Tibial nerve (tissue), 4 donors: ENCODE measurements at places on chromosomes 6 and 20.
A peak's percentile ranks its signal among the peaks of the same experiment; 100 is the strongest.

- no peak for DNase-seq
Observed at GRCh38 chr20:1509237-1509636, 18.0 kb upstream of the SIRPB2 start.

- peak; percentile 84 for DNase-seq
Observed at GRCh38 chr20:50308513-50309279, 118.1 kb downstream of the CEBPB start.

DNA sequence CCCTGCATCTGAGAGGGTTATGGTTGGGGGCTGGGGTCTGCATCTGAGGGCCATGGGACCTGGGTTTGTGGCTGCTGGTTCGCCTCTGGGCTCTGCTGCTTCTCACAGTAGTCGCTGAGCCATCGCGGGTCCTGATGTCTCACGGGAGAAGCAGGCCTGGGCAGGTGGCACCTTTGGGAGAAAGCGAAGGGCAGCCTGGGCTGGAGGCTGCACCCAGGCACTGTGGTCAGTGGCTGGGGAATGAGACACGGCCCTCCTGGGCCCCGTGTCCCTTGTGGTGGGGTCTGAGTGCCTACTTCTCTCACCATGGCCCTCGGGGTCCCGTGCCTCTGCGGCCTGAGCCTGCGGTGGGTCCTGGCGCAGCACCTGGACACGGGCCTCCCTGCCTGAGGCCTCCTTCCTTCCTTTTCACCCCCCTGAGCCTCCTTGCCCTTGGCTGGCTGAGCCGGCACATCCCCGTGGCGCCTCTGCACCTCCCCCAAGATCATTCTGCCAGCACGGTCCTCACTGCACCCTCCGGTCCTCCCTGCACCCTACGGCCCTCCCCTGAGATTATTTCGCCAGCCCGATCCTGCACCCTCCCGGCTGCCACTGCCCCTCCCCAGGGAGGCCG is 206.0 kb downstream of the ERMARD start:
- DNase-seq: no peak

- DNase-seq: no peak
Observed at GRCh38 chr20:36792422-36792821, 18.9 kb upstream of the DSN1 start.

DNA sequence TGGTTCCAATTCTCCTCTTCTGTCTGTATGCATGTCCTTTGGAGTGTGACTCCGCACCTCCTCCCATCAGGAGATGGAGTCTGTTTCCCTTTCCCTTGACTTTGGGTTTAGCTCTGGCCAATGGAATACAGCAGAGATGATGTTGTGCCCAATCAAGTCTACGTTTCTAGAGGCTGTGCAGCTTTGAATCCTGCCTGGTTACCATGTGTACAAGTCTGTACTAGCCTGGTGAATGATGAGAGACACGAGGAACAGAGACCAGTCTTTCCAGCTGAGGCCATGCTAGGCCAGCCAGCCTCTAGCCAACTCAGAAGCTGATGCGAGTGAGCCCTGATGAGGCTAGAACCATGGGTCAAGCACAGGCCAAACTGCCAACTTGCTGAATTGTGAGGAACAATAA is 83.2 kb downstream of the LAMP5 start:
- DNase-seq: no peak

- DNase-seq: no peak
Observed at GRCh38 chr6:48881551-48881950, 581.5 kb downstream of the MMUT start.

- no peak for DNase-seq
Observed at GRCh38 chr6:43268782-43269272, 25.5 kb downstream of the TTBK1 start.

GRCh38 chr6:32216285-32216684 is 7.6 kb downstream of the NOTCH4 start:
- DNase-seq: no peak

GRCh38 chr20:41587956-41588355 is 30.2 kb downstream of the CHD6 start:
- no peak for DNase-seq

DNA sequence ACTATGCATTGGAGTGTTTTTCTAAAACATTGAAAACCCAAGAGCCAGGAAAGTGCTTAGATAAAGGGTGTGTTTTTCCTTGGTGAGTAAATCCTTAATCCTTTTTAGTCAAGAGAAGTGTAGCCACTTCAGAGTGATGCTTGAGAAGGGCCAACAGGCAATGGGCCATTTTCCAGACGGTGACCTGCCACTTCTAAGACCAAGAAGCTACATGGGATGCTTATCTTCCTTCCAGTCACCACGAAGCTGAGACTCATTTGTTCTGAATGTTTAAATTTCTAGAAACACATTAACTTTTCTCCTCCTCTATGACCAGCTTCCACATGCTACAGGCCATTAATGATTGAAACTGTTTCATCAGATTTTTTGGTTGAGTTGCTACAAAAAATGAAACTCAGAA is 34.4 kb upstream of the NHSL1 start:
- DNase-seq: no peak

DNA sequence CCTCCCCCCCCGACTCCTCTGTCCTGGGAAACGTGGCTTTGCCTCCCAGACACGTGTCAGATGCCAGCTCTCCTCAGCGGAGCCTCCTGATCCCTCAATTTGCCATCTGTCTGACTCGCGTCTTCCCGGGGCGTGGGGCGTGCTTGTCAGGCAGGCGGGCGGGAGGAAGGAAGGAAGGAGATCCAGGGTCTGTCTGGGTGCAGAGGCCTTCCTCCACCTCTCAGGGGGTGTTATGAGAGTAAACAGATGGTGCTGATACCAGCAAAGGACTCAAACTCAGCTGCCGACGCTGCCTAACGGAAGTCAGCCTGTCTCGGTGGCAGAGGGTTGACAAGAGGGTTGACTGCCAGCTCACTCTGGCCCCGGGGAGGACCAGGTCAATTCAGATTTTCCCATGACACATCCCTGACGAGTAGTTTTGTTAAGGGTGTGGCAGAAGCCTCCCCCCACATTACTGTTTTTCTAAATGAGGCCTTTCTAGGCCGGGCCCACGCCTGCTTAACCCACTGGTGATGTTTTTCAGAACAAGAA is 17.0 kb downstream of the UQCC2 start:
- DNase-seq: no peak

DNA sequence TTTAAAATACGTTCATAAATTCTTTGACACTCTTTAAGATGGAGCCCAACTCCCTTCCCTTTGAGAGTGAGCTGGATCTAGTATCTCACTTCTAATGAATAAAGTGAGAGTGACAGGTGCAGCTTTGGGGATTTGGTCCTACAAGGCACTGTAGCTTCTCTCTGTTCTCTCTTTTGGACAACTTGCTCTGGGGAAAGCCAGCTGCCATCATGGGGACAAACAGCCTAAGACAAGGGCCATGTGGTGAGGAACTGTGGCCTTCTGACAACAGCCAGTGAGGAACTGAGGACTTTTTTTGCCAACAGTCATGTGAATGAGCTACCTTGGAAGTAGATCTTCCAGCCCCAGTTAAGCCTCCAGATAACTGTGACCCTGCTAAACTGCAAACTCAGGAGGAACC is 272.8 kb upstream of the AGPAT4 start:
- DNase-seq: no peak

DNA sequence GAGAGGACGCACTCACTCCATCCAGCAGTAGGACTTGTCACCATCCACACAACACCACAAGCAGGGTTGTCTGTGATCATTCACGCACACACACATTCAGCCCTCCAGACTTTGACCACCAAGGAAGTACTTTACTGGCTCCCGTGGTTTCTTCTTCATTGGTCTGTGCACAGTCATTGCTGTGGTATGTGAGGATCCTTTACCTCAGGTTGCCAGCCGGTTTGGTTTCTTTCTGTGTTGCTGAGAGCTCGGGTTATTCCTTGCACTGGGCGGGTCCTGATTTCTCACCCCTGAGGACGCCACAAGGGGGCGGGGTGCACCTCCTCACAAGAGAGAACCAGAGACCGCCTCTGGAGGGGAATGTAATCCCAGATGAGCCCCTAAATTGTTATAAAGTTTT is 11.2 kb downstream of the SLC35A1 start:
- DNase-seq: no peak

DNA sequence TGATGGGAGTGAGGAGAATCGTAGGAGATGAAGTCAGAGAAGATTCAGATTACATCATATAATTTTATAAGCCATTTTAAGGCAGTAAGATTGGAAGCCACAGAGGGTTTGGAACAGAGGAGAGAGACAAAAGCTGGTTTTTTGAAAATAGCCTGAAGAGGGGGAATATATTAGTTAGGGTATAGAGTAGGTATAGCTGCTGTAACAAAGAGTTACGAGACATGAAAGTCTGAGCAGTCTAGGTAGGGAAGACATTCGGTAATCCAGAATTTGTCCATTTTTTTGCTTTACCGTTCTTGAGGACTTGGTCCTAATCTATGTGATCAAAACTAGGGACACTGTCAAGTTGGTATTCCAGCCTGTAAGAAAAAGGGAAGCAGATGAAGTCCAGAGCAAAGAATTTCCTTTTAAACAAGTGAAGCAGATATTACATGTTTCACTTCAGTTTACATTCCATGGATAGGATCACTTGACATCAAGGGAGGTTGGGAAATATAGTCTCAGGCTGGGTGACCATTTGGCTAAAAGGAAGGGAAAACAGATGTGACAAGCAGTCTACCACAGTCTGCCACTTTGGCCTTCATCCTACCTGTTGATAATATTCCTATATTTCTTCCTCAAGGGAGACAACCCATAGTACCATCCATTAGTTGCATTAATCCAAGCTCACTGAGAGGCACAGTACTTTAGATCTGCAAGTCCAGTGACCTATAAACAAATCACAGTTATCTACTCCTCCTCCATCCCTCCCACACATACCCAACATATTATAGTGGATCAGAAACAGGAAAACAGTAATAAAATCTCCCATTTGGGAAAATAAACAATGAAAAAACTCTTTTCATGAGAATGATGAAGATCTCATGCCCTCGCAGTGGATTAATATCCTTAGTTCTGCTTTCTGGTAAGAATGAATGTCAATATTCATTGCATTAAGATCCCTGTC is 10.2 kb downstream of the FAM135A start:
- DNase-seq: no peak

DNA sequence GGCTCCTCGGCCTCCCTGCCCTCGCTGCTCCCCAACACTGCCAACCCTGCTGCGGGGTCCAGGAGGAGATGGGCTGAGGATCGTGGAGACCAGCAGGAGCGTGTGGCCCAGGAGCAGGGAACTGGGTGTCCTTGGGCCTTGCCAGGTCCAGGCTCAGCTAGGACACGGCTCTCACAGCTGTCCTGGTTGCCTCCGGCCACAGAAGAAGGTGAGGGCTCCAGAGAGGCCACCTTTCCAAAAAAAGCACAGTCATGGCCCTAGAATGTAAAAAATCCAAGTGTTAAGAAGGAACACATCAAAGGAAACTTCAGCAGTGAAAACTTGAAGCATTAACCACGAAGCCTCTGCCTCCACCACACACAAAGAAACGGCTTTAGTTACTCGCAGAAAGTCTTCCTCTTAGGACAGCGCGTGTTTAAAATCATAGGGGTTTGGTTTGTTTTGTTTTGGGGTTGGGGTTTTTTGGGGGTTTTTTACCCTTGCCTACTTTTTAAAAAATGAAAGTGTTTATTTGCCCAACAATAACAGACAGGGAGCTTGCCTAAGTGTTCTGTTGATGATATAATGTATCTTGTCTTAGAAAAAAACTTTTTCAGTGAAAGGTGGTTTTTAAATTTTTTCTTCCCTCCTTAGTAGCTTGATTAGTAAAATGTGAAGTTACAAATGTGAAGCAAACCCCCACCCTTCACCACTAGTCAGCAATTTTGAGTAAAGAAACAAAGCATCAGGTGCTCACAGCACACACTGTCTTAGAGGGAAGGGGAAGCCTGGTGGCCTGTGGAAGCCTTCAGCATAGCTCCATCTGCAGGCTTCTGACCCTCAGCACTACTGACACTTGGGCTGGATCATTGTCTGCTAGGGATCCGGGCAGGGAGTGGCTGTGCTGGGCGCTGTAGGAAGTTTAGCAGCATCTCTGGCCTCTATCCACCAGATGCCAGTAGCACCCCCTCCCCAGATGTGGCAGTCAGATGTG is 60.0 kb downstream of the PTPN1 start:
- no peak for DNase-seq

DNA sequence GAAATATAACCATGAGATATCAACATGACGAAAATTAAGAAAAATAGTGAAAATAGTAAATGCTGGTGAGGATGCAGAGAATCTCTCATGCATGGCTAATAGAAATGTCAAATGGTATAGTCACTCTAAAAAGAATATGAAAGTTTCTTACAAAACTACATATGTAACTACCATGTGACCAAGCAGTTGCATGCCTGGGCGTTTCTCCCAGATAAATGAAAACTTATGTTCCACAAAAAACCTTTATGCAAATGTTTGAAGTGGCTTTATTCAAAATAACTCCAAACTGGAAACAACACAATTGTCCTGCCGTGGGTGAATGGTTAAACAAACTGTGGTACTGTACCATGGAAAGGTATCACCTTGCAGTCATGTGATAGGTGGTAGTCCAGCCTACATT is 112.4 kb downstream of the HDGFL1 start:
- DNase-seq: no peak

- DNase-seq: no peak
Observed at GRCh38 chr6:77231438-77232305, 231.6 kb downstream of the HTR1B start.

DNA sequence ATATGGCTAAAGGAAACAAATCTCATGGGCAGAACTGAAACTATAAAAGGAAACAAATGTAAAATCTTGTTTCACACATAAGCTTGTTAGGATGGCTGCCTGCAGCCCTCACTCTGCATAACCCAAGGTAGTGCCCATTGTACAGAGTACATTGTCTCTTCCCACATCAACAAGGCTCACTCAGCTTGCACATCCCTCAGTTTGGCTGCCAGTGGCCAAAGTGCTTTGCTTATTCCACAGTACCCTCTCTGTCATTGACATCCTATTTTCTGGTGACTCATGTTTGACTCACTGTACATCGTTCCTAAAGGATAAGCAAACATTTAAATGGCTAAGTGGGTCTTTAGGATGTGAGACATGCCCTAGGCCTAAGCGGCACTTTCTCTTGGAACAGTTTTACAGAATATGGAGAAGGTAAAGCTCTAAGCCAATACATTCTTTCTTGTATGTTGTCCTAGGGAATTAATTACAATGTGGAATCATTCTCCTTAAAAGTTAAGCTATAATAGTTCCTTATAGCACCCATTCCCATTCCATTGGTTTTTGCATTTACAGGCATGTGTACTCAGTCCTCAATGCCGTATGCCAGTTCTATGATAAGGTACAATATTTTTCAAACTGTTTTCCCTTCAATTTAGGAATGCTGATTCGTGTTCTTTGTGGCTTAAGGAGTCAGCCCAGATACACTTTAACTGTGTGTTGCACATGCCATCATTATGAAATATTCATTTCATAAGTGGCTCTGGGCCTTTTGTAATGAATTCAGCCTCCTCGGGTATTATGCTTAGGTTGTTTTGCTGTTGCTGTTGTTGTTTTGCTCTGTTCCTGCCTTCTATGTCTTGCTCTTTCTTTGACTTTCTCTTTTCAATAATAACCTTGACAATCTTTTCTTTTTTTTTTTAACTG is 5.5 kb downstream of the ANKEF1 start:
- no peak for DNase-seq

- DNase-seq: no peak
Observed at GRCh38 chr6:101458336-101458735, 64.8 kb downstream of the GRIK2 start.

GRCh38 chr6:169222126-169222525 is 31.5 kb downstream of the THBS2 start:
- no peak for DNase-seq

GRCh38 chr20:4171538-4172116 is 156.3 kb upstream of the RNF24 start:
- no peak for DNase-seq

- DNase-seq: peak; percentile 33
Observed at GRCh38 chr6:42453654-42454427, 2.1 kb upstream of the TRERF1 start.
